ENCODE measurements at places on chromosomes 2 and 18. TPM values are rescaled to one million over a fixed set of nuclear protein-coding genes. Genes with fewer than 3 reads are reported as not detected.

CD207 gene
- total RNA-seq = not detected

TSHZ1 gene
- total RNA-seq = 5.7 TPM

CYTIP gene
- total RNA-seq = not detected

GLI2 gene
- total RNA-seq = 4.9 TPM

PLEK gene
- total RNA-seq = not detected

TRAF3IP1 gene
- 6.2 TPM for total RNA-seq

FOSL2 gene
- total RNA-seq = 54.5 TPM

IL1R1 gene
- 40.1 TPM for total RNA-seq

FEZ2 gene
- total RNA-seq = 71.8 TPM
